ENCODE measurements at places on chromosomes 1 and 21.

DNA sequence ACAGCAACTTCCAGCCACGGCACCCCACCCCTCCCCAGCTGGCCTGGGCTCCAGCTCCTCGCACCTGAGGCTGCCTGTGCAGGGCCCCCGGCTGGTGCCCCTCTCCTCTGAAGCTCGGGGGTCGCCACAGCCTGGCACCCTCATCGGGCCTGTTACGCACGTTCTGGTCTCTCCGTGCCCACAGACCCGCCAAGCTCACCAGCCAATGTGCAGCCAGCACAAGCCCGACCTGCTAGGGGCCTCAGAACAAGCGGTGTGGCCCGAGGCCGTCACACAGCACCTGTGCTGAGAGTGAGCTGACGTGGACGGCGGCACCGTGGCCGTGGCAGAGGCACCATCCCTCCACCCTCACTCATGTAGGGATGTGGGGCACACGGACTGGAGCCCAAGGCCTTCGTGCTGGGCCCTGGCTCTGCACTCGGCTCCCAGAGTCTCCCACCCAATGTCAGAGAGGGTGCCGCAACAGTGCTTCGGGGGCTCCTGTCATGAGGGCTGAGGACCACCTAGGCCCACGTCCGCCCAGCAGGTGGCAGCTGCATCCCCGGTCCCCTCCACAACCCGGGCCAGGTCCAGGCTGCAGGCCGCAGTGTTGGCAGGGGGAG lies 4.4 kb upstream of the SAMD11 start:
- no peak for DNase-seq

- no peak for DNase-seq
Measured at GRCh38 chr1:101284021-101284420, 47.2 kb downstream of the S1PR1 start.

- DNase-seq = no peak
Measured at GRCh38 chr1:209815931-209816341, 10.0 kb upstream of the IRF6 start.

GRCh38 chr1:22936681-22937080 lies 36.0 kb downstream of the LACTBL1 start:
- DNase-seq = no peak

DNA sequence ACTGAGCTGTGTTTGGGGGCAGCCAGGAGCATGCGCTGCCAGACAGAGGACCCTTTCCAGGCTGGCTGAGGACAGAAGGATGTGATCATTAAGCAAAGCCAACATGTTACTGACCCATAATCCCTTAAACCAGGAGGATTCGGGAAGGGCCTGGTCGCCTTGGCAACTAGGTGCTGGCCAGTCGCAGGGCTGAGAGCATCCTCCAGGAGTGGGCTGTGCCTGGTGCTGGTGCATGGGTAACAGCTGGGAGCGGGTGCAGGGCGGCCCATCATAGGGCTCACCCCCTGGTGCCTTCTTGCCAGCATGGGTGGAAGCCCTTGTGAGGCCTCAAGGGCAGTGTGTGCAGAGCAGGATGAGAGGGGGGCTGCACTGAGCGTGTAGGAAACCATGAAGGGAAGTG lies 17.2 kb downstream of the CDK18 start:
- DNase-seq = no peak

DNA sequence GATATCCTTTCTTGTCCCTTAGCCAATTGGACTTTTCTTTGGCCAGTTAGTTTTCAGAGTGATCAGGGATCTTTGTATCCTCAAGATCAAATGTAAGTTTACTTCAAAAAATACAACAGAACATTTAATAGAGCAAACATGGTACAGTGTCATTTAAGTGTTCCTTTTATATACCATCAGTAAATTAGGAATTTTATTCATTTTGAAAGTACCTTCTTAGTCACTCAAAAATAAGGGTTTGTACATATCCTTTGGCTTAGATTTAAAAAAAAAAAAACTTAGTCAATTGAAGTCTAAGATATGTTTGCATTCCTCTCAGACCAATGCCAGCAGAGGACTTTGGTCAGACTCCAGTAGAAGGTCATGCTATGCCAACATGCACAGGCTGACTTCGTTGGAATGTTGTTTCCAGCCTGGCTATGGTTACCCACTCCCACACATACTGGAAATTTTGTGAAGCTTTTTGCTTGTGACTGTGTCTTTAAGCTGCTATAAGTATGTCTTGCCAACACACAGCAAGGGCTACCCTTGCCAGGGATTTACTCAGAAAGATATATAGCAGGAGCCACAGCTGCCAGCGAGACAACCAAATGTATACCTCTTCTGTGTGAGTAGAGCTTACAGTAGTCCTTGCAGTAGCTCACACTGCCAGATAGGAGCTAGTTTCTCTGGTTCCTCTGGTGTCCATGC lies 81.5 kb upstream of the LRIF1 start:
- DNase-seq = peak; percentile 44

DNA sequence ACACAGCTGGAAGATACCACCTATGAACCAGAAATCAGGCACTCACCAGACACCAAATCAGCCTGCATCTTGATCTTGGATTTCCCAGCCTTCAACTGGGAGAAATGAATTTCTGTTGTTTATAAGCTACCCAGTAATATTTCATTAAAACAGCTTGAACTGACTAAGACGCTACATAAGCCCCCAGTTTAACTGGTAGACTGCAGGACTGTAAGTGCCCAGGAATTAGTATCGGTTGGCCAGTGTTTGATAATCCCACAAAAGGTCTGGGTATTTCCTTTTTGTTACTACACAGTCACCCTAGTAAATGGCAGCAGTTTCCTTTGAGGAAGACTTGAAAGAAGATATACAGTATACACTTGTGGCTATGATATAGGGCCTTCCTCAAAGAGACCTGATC lies 7.3 kb upstream of the SLC35D1 start:
- no peak for DNase-seq

DNA sequence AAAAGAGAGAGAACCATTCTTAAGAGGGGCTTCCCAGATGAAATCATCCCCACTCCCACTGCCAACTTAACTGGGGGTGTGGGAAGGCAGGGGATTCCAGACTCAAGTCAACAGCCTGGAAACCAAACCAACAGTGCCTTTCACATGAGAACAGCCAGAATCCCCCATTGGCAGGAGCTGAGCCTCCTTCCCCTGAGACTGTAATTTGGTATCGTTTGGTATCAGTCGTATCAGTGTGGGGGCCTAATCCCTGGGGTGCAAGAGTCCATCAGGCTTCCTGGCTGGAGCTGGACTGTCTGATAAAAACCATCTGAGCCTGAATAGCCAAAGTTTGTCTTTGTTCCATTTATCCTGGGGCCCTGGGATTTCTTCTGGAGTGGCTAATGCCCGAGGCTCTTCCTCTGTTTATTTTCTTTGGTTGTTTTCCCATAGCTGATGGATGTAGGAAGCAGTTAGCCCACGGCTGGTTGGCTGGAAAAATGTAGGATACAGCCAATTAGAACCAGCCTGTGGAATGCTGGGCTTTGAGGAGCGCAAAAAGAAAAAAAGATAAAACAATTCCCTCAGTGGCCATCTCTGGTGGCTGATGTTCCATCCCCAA lies 84.6 kb downstream of the LAMC2 start:
- DNase-seq = peak; percentile 92

- peak; percentile 75 for DNase-seq
Measured at GRCh38 chr1:41917835-41918449, 780 bp downstream of the HIVEP3 start.

DNA sequence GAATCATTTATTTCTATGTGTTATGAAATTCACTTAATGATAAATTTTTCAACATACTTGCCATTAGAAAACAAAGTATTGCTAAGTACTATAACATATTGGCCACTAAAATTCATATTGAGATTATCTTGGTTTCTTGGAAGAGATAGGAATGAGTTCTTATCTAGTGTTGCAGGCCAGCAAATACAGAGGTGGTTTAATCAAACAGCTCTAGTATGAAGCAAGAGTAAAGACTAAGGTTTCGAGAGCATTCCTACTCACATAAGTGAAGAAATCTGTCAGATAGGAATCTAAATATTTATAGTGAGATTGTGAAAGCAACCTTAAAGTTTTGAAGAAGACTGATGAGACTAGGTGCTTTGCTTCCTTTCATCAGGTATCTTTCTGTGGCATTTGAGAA lies 37.9 kb upstream of the FOXE3 start:
- peak; percentile 9 for DNase-seq

- DNase-seq = no peak
Measured at GRCh38 chr21:33293136-33293535, 27.0 kb downstream of the IL10RB start.
